ENCODE measurements at places on chromosomes 7 and 10.

DNA sequence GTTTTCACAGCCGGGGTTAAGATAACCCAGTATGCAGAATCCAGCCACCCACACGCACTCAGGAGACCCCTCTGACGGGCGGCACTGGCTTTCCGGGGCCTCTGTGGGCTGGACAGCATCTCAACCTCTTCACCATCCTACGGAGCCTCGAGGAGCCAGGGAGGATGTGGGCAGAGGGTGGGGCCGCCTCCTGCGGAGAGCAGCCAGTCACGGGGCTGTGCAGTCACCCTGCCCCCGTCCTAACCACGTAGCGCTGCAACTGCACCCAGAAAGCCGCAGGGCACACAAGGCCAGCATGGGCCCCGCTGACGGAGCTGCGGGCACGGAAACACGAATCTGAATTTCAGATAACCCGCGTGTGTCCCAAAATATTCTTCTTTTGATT, 270.3 kb downstream of the ELFN1 start:
- DNase-seq = peak; percentile 94

- DNase-seq = peak; percentile 77
These were observed 142.5 kb upstream of the TCERG1L start for GRCh38 chr10:131453721-131454634.

GRCh38 chr7:112495810-112496462, 15.1 kb downstream of the LSMEM1 start:
- DNase-seq = peak; percentile 28

DNA sequence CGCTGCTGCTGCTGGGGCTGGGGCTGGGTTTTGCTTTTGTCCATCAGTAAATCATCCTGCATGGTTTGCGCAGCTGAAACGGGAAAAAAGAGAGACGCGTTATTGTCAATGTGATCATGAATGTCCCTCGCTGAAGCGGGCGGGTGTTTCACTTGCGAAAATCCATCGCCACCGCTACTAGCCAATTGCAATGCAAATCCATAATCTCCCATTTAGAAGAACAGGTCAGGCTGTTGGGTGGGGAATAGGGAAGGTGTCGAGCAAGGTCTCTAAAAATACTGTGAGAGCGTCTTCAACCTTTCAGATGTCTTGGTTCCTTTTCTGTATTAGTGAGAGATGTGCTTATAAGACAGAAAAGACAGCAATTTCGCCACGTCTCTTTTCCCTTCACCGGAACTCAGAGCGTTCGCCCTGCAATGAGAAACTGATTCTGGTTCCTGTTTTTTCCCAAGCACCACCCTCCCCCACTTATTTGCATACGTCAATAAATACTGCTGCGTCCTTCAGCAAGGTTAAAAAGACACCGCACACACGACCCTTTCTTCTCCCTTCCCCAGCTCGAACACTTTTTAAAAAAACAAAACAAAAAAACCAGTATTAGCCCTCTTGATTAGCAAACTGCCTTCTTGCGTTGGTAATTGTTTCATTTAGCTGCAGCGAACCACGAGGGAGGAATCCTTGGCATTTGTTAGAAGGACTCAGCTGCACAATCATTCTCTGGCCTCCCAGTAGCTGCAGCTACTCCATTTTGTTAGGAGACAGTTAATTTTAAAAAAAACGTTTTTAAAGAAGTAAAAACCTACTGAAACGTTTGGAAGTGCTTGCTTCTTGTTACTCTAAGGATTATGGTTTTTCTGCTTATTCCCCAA, 50.4 kb downstream of the CPEB3 start:
- DNase-seq = peak; percentile 58

GRCh38 chr10:94608559-94608958, 63.0 kb downstream of the HELLS start:
- no peak for DNase-seq

GRCh38 chr10:103617602-103618385, 124.3 kb downstream of the NEURL1 start:
- no peak for DNase-seq

GRCh38 chr7:158165711-158166110, 421.9 kb downstream of the PTPRN2 start:
- no peak for DNase-seq

DNA sequence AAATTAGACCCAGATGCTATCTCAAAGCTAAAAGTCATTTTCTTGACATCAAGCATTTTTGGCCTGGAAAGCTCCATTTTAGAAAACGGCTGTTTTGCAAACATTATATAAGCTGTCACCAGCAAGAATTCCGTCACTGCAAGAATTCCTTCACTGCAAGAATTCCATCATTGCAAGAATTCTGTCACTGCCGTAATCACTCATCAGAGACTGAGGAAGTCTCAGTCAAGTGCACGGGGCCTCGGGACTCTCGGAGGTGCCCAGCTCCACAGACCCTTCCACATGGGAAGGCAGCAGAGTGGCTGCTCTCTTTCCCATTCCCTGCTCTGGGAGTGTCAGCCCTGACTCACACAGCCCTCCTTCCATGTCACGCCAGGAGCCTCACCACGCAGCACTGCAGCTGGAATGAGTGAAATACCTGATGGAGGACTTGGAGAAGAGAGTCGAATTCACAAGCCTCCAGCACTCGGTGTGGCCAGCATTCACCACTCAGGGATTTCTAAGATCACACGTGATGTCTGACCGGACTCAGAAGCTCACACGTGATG, 168.3 kb downstream of the PTPRN2 start:
- DNase-seq = no peak

GRCh38 chr7:94179466-94179865, 175.3 kb upstream of the BET1 start:
- DNase-seq = no peak

DNA sequence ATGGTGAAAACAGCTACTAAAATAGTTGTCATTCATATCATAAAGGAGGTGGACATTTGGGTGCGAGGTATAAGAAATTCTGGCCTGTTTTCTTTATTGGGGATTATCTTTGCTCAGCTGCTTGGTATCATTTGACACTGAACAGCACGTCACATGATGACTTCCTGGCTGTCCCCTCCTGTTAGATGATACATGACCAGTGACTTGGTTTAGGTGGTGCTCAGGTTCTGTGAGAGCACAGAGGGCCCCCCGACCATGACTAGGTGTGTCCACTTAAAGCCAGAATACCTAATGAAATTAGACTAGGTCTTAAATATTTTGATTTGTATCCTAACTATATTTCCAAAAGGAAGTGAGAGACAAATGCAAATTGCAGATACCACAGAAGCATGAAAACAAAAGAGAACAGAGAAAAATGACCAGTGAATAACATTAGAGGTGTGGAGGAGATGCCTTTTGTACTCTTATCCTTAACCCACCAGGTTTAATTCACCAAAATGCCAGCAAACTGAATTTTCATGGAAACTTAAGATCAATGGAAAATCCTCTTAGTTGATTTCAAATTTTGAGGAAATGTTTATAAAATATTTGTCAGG, 50.6 kb upstream of the GJD4 start:
- no peak for DNase-seq

GRCh38 chr7:45106-46090, 147.0 kb upstream of the FAM20C start:
- DNase-seq = no peak

GRCh38 chr7:126185959-126186580, 1066.7 kb downstream of the GRM8 start:
- no peak for DNase-seq

- peak; percentile 3 for DNase-seq
These were observed 786 bp upstream of the CNOT4 start for GRCh38 chr7:135510592-135511183.

- no peak for DNase-seq
These were observed 112.0 kb downstream of the ANK3 start for GRCh38 chr10:60277656-60278055.

- DNase-seq = no peak
These were observed 1259.7 kb downstream of the TYW1 start for GRCh38 chr7:68256295-68256694.

Measured in activated CD4-positive, alpha-beta T cell treated with anti-CD3 and anti-CD28 coated beads, Interleukin-2, Interleukin-6, amounts not matched to agents 100 ng/mL and 50 ng/mL, durations not matched to agents 16 hours and 8 hours (primary cell).